NCI-H524 (cell line): ENCODE measurements at places on chromosomes 11 and 22.

- DNase-seq, result no peak
Measured at GRCh38 chr11:30458541-30458940, 127.6 kb downstream of the MPPED2 start.

DNA sequence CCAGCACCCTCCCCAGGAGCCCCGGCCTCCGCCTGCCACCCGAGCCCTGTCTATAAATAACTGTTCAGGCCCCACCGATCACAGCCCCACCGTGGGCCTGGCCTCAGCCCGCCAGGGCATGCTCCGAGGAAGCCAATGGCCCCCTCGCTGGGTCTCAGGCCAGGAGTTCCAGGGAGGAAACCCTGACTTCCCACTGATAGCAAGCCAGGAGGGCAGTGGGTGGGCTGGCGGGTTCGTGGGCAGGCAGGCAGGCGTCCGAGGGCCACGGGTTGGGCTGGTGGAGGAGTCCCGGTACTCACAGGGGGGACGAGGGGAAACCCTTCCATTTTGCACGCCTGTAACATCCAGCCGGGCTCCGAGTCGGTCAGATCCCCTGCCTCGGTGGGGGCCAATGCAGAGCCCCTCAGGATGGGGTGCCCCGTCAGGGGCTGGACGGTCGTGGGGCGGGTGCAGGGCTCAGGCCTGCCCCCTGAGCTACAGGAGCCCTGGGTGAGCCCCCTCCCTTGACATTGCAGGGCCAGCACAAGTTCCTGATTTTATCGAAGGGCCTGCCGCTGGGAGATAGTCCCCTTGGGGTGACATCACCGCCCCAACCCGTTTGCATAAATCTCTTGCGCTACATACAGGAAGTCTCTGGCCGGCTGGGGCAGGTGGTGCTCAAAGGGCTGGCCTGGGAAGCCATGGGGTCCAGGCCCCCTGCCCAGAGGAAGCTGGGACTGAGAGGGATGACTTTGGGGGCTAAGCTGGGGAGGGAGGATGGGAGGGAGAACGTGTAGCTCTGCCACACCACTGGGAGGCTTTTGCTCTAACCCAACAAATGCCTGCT, at the start of gene SPI1:
Gene SPI1, minus strand, starts transcription at position 538 of the 826 bp plus-strand sequence. Its CDS starts 194 bp downstream, at position 344.
- no peak for DNase-seq

DNA sequence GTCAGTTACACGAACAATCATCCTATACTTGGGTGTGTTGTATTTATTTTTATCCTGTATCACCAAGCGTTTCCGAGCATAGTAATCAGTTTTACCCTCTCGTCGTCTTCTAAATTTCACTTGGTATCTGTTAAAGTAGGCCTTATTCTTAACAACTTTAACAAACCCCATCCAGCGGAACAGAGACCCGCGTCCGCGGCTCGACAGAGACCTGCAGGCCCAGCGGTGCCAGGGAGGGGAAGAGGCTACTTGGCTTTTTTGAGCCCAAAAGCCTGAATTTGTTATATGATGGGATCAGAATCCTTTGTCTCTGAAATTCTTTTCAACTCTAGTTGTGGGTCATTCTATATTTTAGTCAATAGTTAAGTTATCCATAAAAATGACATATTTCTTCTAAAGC, 56.5 kb upstream of the A4GALT start:
- DNase-seq, result no peak

GRCh38 chr22:49904040-49904369, 14.2 kb downstream of the ALG12 start:
- no peak for DNase-seq

GRCh38 chr11:19954899-19955298, 205.4 kb downstream of the DBX1 start:
- no peak for DNase-seq

DNA sequence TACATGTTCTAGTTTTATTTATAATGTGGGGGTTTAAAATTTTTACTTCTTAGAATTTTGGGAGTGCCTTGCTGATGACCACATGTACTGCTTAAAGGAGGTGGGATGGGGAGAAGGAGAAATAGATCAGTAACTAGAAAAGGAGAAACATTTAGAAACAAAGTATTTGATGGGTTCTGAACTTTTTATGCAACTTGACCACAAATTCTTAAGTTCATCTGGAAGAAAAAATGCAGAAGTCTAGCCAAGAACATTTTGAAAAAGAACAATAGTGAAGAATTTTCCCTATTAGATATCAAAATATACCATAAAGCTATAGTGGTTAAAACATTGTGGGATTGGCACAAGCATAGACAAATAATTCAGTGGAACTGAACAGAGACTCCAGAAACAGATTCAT, 73.3 kb upstream of the AMPD3 start:
- no peak for DNase-seq

GRCh38 chr11:12064954-12065280, 45.5 kb upstream of the MICAL2 start:
- DNase-seq, result no peak

DNA sequence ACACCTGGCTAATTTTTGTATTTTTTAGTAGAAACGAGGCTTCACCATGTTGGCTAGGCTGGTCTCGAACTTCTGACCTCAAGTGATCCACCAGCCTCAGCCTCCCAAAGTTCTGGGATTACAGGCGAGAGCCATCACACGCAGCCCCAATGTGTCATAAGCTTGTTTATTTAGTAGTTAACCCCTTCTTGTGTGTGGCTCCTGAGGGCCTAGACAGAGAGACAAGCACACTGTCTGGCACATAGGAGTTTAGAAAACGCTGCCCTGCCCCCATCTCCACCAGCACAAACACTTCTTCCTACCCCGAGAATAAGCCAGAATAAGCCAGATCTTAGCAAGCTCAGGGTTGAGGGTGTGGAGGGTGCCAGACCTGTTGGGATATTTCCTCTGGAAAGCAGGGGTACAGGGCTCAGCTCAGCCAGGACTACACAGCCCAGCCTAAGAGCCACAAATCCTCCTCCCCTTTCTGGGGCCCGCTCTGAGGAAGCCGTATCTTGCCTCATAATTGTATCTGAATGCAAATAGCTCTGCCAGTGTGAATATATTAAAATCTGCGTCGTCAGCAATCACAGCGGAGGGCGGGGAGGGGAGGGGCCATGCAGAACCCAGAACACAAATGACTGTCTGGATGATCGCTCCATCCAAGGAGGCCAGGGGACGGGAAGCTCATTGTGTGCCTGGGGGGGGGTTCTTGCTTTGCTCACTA, 247.3 kb downstream of the MN1 start:
- no peak for DNase-seq

GRCh38 chr22:19720150-19720827, 3.0 kb upstream of the GP1BB start:
- no peak for DNase-seq

- DNase-seq, result no peak
Measured at GRCh38 chr11:36508743-36509142, 1.3 kb downstream of the TRAF6 start.

DNA sequence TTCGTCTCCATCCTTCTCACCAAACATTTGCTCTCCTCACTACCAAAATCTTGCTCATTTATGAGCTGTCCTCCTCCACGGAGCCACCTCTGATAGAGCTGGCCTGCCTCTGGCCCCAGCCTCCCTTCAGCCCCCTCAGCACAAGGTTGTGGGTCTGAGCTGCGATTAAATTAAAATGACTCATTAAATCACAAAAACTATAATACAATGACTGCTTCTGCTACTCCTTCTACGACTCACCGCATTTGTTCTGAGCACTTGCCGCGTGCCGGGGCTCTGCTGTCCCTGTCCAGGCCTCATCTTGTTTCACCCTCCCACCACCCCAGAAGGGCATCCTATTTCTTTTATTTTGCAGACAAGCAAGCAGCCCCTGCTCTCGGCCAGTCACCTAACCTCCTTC, 49.2 kb upstream of the TIMP3 start:
- no peak for DNase-seq

DNA sequence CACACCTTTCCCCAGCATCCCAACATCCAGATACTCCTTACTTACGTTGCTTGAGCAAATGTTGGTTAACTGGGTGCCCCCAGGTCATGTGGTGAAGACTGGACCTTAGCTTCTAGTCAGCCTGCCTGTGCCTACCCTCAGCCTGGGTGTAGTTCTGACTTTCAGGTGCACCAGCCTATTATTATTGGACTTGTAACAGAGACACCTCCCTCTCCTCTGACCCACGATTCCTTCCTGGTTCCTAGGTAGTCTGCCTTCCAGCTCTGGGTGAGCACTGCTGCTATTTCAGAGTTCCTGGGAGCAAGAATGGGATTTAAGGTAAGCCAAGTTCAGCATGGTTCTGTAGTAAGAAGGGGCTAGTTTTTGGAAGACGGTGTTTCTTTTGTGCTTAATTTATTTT, 138.2 kb downstream of the DSCAML1 start:
- no peak for DNase-seq

- no peak for DNase-seq
Measured at GRCh38 chr11:128453444-128454336, 133.7 kb downstream of the ETS1 start.

DNA sequence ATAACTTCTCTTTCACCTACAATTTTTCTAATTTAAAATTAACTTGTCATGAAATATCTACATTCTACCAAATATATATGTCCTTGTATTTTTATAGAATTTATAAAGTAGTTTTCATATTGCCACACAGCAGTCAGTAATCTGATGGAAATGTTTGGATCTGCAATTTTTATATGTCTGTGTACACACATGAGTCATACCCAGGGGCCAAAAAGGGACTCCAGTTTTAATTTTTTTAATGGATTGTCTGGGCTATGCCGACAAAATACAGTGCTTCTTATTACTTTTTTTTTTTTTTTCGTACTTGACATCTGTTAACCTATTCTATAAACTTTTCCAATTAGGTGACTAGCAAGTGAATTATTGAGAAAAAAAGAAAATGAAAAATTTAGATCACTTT, 6.3 kb downstream of the GUCY1A2 start:
- DNase-seq, result no peak

GRCh38 chr11:2466869-2467694, 22.3 kb downstream of the KCNQ1 start:
- DNase-seq, result no peak

DNA sequence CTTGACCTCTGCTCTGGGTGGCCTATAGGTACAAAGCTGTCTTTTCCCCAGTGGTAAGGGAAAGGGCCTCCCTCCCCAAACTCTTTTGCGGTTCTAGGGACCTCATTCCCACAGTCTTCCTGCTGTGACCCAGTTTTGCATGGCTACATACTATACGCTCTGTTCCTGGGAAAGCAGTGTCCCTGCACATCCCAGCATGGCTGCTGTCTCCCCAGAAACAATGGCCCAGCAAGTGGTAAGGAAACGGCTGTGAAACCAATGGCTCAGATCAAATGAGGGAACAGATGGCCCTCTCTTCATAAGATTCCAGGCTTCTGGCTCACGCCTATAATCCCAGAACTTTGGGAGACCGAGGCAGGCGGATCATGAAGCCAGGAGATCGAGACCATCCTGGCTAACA, 41.1 kb downstream of the RPL27A start:
- no peak for DNase-seq

- DNase-seq, result no peak
Measured at GRCh38 chr11:118606157-118606843, 1.1 kb upstream of the PHLDB1 start.

DNA sequence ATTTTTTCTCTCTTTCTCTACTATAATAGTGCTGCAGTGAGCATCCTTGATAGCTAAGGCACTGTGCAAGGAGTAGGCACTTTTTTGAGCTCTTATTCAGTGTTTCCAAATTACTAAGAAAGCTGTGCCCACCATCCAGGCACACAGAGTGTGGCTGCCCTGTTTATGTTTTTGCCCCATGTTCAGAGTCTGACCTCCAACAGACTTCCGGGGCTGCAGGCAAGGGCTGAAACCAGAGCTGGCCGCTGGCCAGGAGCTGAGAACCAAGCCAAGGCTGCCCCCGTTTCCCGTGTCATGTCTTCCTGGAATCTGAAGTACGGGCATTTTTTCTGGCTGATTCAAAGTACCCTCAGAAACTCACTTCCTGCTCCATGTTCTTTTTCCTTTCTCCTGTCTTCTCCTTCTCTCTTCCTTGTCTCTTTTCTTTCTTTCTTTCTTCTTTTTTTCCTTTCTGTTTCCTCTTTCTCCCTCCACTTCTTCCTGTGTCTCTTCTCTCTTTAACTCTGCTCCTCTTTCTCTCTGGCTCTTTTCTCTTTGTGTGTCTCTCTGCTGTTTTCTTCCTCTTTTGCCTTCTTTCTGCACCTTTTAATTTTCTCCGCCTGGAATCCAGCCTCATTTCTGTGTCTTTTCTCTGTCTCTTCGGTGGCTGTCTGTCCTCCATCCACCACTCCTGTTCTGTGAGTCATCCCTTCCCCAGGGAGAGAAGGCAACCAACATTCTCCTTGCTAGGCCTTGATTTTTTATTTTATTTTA, 17.0 kb upstream of the KCTD14 start:
- DNase-seq, result peak; percentile 40

DNA sequence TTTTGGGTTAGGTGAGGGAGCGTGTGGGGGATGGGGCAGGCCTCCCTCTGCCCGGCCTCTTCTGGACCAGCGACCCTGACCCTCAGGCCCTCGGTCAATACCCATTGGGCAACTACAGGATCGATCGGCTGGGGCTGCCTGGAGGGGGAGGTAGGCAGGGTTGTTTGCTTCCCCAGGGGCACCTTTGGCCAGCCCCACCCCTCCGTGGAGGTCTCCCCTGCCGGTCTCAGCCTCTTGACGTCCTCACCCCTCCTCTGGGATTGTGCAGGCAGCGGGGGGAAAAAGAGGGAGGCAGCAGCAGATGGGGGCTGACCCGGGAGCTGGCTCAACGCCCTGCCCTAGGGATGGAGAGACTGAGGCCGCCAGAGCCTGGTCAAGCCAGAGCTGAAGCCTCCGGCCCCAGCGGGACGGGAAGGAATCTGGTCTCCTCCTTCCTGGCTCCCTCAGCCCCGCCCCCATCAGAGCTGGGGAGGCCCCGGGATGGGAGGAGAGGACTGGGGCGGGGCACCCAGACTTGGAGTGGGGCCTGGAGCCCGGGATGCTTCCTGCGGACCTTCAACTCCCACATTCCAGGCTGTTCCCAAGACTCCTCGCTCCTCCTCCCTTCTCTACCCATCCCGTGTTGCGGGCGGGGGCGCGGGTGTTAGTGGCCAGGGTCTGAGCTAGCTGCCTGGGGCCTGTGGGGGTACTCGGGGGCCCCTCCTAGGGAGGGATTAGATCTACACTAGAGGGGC, 14.4 kb upstream of the CDC42EP1 start:
- no peak for DNase-seq

GRCh38 chr11:124669193-124669592, 4.3 kb downstream of the SIAE start:
- DNase-seq, result peak; percentile 5

- no peak for DNase-seq
Measured at GRCh38 chr22:40220316-40221054, 42.8 kb downstream of the TNRC6B start.

- DNase-seq, result no peak
Measured at GRCh38 chr11:113338730-113339129, 24.3 kb downstream of the TTC12 start.

DNA sequence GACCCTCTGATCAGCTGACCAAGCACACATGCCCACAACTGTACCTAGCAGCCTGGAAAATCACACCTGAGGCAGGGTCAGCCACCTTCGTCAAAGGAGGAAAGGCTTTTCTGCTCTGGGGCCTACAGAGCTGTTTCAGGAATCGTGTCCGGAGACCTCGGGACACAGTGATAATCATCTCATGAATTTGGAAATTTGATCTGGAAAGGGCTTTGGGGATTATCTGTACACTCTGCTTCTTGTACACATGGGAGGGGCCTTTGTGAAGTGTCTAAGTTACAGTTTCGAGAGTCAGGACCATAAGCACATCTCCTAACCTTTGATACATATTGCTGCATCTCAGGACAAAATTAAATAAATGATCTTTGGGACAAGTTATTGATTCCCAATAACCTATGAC, 1421.2 kb upstream of the TENM4 start:
- DNase-seq, result peak; percentile 69

- no peak for DNase-seq
Measured at GRCh38 chr11:9689721-9690120, 25.8 kb downstream of the SWAP70 start.
